ENCODE measurements at places on chromosomes 3 and 15.

DNA sequence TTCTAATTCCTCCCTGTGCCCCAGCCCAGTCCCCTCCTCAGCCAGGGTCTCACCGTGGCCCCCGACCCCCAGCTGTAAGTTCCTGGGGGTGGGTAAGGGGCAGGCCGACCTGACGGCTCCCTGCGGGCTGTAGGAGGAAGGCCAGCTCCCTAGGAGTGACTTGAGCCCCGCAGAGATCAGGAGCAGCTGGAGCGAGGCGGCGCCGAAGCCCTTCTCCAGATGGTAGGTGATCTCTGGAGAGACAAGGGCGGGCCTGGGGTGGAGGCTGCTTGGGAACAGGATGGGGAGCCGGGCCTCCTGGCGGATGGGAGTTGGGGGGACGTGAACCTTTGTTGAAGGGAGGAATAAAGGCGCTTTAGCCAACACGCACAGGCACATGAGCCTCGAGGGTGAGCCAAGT, 4.2 kb downstream of the SLC28A1 start:
- DNase-seq = no peak

- no peak for DNase-seq
These were observed 466.4 kb downstream of the DIPK2A start for GRCh38 chr3:144437989-144438388.

GRCh38 chr3:104275199-104275598, 1091.5 kb upstream of the ALCAM start:
- no peak for DNase-seq

- DNase-seq = no peak
These were observed 127.9 kb downstream of the C3orf70 start for GRCh38 chr3:185024966-185025365.

DNA sequence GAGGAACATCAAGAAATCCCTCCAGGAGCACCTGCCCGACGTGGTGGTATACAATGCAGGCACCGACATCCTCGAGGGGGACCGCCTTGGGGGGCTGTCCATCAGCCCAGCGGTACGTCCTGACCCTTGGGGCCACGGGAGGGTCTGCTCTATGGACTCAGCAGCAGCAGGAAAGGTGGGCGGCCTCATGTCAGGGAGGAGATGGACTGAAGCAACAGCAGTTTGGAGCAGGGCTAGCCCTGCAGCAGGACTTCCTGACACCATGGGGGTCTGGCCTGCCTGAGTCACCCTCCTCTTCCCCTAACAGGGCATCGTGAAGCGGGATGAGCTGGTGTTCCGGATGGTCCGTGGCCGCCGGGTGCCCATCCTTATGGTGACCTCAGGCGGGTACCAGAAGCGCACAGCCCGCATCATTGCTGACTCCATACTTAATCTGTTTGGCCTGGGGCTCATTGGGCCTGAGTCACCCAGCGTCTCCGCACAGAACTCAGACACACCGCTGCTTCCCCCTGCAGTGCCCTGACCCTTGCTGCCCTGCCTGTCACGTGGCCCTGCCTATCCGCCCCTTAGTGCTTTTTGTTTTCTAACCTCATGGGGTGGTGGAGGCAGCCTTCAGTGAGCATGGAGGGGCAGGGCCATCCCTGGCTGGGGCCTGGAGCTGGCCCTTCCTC, 24.2 kb downstream of the HDAC11 start:
- DNase-seq = peak; percentile 18

DNA sequence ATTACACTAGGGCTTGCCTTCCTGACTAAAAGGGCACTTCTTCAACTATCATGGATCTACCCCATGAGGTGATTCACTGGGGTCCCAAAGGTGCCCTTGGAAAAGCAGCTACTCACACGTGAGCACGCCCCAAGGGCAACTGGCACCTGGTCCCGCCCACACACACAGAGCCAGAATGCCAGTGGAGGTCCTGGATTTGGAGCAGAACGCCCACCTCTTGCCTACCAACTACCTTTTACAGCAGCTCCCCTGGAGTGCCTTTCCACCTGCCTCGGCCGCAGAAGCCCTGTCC, 1.8 kb upstream of the CTDSPL start:
- no peak for DNase-seq

DNA sequence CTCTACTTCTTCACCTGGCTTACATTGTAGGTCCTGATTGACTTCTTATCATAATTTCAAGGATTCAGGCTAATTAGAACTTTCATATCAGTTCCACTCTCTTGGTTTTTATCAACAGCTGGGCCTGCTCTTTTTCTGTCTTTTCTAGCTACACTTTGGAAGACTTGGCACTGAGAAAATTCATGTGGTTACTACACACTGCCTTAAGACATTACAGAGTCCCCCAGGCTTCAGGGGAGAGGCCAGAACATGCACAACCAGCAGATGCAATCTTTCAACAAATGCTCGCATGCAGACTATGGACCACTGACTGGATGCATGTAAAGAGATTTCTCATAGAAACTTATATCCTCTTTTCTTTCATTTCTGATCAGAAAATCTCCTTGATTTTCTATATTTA, 423.5 kb downstream of the TUSC7 start:
- DNase-seq = no peak

DNA sequence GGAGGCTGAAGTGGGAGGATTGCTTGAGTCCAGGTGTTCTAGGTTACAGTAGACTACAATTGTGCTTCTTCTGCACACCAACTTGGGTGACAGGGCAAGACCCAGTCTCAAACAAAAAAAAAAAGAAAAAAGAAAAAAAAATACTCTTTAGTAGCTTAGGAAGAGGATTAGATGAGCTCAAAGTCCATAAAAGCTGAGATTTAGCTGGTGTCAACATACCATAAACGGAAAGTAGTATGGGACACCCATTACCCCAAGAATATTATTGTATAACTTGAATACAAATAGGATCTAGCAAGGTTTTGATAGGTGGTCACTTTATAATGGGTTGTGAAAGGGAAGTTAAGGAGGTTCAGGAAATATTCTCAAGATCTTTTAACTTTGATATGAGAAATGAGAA, 38.0 kb upstream of the ULK4 start:
- DNase-seq = no peak

DNA sequence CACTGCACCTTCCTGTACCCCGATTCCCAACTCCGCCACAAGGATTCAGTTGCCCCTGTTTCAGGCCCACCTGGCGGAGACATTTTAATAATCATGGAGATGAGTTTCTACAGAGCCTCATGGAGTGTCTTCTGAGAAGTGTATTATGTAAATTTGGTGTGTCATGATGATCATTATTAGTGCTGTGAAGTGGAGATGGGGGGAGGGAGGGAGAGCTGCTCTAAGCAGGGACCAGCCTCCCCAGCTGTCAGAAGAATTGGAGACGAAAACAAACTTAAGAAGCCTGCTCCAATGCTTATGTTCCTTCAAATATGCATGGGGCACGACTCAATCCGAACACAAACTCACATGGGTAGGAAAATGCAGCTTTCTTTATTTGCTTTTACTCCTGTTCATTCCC, 127.8 kb downstream of the EPHB1 start:
- no peak for DNase-seq

Measured in left ventricle myocardium superior (tissue), 1 donor.